ENCODE measurements at places on chromosomes 12 and 14.
A peak's percentile ranks its signal among the peaks of the same experiment; 100 is the strongest.

- DNase-seq = no peak
Measured at GRCh38 chr12:95339086-95339788, 121.6 kb downstream of the VEZT start.

DNA sequence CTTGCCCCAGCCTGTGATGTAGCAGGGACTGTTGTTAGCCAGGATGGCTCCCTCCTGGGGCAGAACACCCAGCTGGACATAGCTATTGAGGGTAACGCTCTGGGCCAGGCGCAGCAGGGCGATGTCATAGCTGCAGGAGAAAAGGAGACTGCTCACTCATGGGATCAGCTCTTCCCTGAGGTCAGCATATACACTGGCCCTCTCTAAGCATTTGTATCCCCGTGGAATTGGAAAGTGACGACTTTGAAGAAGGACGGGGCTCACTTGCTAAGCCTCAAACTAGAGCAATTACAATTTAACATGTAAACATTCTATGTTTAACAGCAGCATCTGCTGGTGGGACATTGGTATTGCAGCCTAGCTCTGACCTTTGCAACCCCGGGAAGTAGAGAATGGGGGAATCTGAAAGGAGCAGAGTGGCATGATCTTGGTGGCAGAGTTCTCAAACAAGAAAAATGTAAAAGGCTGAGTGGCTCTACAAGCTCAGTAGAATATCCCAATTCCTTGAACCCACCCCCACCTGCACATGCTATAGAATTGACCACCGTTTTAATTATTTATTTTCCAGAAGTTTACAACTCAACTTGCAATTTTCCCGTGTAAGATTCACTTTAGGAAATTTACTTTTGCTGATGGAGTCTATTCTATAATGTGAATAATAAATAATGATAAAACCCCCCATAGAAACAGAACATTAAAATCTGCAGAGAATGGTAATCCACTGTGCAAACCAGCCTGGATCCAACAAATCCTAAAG is 5.0 kb downstream of the CELA1 start:
- DNase-seq = peak; percentile 43

GRCh38 chr12:20183563-20183962 is 184.8 kb upstream of the PDE3A start:
- DNase-seq = no peak

DNA sequence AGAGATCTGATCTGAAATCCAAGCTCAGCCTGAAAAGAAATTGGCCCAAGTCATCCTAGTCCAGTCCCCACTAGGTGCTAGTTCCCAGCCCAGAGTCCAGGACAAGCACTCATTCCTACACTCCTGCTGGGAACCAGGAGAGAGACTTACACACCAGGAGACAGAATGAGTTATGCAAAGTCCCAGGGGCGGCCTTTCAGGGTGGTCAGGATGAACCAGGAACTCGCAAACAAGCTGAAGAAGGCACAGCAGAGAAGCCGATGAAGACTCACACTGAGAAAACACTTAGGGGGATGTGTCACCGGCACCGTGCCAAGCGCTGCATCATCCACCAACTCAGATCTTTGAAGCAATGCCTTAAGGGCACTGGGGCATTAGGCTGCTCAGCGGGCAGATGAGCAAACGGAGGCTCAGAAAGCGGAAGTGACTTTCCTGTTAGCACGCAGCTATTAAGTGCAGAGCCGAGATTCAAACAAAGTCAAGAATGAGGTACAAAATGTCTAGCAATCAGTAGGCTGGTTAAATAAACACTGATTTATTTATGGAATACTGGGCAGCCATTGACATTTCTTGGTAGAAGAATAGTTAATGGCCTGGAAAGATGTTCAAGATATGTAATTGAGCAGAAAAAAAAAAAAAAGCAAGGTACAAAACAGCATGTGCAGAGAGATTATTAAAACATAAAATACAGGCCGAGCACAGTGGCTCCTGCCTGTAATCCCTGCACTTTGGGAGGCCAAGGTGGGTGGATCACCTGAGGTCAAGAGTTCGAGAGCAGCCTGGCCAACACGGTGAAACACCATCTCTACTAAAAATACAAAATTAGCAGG is 78.7 kb downstream of the LRRC74A start:
- DNase-seq = peak; percentile 64

DNA sequence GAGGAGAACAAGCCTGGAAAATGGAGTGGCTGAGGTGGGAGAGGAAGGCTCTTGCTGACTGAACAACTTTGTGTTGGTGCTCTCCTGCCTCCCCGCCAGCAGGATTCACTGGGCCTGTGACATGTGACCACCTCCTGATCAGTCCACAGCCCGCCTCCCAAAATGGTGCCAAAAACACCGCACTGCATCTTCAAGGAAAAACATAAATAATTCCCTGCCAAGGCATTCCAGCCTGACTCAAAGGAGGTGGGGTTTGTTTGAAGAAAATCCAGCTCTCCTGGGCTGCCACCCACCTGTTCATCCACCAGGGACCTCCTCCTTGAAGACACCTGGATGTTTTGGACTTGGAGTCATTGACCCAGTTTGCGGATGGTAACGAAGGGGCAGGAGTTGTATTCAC is 83.8 kb upstream of the PIWIL1 start:
- no peak for DNase-seq

- DNase-seq = no peak
Measured at GRCh38 chr14:24705840-24706239, 71.8 kb upstream of the GZMB start.

- DNase-seq = no peak
Measured at GRCh38 chr12:75172611-75173010, 37.0 kb downstream of the KCNC2 start.
